ENCODE measurements at places on chromosomes 7 and 10. TPM values are rescaled to one million over a fixed set of nuclear protein-coding genes. Genes with fewer than 3 reads are reported as not detected.

DNA sequence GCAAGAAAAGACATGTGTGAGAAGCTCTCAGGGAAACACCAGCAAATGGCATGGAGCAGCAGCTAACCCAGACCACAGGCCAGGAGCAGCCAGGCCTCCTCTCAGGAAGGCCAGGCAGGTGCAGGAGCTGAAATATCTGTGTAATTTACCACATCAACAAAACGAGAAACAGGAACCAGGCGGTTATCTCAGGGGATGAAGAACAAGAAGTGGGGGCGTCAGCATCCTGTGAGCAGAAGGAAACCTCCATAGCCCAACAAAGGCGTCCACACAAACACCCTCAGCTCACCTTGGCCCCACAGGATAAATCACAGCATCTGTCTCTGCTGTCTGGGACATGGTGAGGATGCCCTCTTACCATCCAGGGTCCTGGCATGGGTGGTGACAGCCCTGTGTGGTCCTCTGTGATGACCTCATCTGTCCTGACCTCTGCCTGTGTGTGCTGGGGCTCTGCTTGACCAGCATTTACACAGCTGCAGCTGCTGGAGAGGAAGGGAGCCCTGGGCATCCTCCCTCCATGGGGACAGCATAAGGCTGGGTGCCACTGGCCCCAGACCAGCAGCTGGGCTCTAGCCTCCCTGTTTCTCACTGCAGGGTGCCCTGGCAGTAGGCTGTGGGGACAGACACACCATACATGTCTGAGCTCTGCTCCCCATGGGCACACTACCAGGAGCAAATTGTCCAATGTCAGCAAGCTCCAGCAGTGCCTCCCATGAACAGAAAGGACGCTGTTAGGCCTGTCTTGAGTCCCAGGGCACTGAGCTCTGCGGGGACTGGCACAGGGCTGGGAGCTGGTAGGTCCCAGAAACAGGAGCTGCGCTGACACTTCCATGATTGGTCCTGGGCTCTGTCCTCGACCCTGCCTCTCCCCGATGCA is 34.6 kb downstream of the ANXA8 start:
- DNase-seq = no peak

DNA sequence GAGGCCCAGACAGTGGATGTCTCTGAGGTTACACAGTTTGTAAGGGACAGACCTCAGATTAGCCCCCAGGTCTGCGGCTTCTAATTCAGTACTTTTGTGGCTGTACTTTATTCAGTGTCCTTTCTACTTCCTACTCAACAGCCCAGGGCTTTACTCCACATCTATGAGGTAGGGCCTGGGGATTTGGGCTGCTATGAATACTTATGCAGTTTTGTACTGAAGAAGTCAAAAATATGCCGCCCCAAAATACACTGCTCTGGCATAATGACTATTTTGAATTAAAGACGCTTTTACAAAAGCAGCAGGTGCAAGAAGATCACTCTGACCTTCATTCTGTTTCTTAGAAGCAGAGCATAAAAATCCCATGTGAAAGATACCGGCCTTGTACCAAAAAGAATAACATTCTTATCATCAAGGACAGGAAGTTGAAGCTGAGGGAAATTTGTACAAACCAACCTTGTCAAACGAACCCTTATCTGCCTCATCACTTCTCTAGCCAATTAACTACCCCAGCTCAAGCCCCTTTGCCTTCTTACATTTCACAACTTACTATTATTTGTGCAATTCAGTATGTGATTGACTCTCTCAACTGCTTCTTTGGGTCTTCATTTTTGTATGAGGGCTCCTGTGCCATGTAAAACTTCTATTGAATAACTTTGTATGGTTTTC is 26.1 kb upstream of the TRUB1 start:
- DNase-seq = no peak

- no peak for DNase-seq
Measured at GRCh38 chr7:152737833-152738232, 21.7 kb upstream of the ACTR3B start.

GRCh38 chr10:80787952-80788351 is 250.2 kb downstream of the SH2D4B start:
- DNase-seq = no peak

- DNase-seq = peak; percentile 79
Measured at GRCh38 chr10:44352316-44353127, 32.4 kb downstream of the CXCL12 start.

GRCh38 chr10:28295336-28295735 is 7.5 kb downstream of the MPP7 start:
- DNase-seq = no peak

DNA sequence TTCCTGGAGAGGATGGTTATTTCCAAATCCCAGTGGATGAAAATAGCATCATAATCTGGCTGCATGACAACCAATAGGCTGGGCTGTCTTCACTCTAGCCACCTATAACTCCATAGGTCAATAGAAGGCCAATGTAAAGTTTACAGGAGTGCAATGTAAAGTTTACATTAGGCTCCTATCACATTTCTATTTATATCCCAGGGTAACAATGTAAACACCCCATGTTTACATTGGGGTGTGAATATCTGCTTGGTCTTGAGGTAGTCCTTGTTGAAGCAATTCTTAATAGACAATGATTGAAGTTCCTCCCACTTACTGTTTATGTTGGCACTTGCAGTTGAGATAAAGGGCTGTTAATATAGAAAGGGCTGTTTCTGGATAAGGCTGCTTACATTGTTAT is 21.5 kb downstream of the CH25H start:
- DNase-seq = no peak

The SCART1 gene
- 0.95 TPM for total RNA-seq

The NOS3 gene
- total RNA-seq = 3.3 TPM

- no peak for DNase-seq
Measured at GRCh38 chr10:62583876-62584615, 209.9 kb downstream of the ZNF365 start.

The OR6B1 gene
- total RNA-seq = not detected

The HTR7 gene
- total RNA-seq = 0.09 TPM

The EMX2 gene
- total RNA-seq = not detected

The SLC16A9 gene
- total RNA-seq = 1.5 TPM

GRCh38 chr7:133477791-133478190 is 224.9 kb downstream of the EXOC4 start:
- DNase-seq = no peak

- no peak for DNase-seq
Measured at GRCh38 chr7:75039709-75040108, 33.9 kb downstream of the RCC1L start.

DNA sequence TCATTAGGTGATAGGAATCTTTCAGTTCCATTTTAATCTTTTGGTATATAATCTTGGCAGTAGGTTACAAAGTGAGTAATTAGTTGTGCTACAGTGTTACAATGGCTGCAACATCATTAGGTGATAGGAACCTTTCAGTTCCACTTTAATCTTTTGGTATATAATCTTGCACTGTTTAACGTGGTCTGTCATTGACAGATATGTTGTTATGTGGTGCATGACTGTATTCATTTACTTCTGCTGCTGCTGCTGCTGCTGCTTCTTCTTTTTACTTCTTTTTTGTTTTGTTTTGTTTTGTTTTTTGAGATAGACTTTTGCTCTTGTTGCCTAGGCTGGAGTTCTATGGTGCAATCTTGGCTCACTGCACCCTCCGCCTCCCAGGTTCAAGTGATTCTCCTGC is 28.6 kb downstream of the ST7 start:
- no peak for DNase-seq

The NPY gene
- 0.64 TPM for total RNA-seq

GRCh38 chr7:134630893-134631292 is 15.8 kb upstream of the BPGM start:
- no peak for DNase-seq

DNA sequence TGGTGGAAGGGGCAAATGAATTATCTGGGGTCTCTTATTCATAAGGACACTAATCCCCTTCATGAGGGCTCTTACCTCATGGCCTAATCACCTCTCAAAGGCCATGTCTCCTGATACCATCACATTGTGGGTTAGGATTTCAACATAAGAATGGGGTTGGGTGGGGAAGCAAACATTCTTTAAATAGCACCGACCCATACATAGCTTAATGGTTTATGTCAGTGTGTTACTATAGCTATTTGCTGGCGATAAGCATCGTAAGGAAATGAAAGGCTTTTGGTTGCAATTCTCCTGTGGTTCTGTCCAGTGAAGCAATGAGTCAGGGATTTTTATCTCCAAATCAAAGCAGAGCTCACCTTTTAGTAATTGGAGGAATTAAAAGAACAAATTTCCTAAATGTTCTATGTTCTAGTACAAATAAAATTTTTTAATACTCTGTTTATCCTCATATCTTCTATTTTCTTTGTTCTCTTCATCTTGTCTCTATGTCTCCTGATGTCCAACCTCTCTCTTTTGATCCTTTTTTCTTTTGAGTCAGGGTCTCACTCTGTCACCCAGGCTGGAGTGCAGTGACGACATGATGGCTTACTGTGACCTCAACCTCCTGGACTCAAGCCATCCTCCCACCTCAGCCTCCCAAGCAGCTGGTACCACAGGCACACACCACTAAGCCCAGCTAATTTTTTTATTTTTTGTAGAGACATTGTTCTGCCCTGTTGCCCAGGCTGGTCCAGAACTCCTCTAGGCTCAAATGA is 57.0 kb upstream of the GLCCI1 start:
- no peak for DNase-seq

DNA sequence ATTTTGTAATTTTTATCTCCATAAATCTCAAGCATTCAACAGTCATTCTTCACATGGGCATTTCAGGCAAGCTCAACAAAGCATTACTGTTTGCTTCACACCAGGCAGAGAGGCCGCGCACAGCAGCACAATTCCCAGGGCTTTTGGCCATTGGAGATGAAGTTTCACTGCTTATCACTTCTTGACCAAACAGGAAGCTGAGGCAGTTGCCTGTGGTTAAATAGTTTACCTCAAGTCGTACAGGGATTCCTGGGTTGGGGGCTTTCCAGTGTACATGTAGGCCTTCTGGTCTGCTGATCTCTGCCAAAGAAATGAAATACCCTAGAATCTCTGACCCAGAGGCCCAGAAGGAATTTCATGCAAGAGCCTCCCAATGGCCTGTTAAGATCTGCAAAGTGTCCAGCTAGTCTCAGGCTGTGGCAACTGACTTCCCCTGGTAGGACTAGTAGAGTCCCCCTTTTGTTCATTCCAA is 11.2 kb upstream of the PRDX3 start:
- peak; percentile 52 for DNase-seq

GRCh38 chr7:77442636-77443035 is 26.5 kb upstream of the GSAP start:
- no peak for DNase-seq

Data from pancreas (tissue), 10 donors.